ENCODE measurements at places on chromosomes 5 and 9.

GRCh38 chr5:154451957-154452356 is 6.2 kb downstream of the SAP30L start:
- DNase-seq: no peak

DNA sequence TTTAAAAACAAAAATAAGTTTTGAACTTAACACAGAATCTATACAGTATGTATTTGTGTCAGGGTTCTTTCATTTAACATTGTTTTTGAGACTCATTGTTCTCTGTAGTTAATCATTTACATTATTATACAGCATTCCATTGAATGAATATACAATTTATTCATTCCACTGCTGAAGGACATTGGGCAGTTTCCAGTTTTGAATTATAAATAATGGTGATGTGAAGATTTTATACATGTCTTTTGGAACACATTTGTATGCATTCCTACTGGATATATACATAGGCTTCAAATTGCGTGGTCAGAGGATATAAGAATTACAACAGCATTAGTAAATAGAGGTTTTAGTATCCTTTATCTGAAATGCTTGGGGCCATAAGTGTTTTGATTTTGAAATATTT is 72.0 kb downstream of the CEP120 start:
- no peak for DNase-seq

GRCh38 chr5:95901676-95902627 is 59.7 kb downstream of the ELL2 start:
- no peak for DNase-seq

DNA sequence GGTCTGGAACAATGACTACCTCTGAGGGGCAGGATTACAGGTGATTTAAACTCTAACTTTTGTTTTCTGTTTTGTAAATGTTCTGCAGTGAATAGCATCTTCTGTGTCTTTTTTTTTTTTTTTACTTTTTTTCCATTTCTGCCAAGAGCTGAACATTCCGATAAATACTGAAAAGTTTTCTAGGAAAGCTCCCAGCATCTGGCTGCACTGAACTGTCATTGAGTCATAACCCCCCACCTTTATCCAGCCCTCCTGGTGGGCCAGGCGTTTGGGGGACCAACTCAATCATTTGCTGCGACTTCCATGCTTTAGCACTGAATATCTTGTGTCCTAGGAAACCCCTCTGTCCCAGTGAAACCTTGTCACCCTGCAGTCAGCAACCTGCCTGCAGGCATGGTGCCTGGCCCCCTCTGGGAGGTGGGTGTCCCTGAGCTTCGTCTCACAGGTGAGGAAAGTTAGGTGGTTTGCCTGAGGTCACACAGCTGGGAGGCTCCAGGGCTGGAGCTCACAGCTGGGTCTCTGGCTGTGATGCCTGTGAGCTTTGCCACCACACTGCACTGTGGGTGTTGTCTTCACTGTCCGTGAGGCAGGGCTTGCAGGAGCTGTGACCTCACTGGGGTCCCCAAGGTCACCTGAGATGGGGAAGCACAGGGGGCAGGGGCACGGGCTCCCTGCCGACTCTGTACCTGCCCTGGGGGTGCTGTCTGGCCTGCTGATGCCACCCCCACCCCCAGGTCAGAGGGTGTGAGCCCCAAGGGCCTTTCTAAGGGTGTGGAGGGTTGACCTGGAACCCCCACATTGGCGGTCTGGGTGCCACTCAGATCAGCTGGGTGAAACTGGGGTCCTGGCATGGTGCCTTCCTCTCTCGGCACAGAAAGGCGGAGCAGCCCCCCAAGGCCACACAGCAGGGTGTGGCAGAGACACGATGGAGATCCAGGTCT is 14.1 kb downstream of the PLPP7 start:
- no peak for DNase-seq

DNA sequence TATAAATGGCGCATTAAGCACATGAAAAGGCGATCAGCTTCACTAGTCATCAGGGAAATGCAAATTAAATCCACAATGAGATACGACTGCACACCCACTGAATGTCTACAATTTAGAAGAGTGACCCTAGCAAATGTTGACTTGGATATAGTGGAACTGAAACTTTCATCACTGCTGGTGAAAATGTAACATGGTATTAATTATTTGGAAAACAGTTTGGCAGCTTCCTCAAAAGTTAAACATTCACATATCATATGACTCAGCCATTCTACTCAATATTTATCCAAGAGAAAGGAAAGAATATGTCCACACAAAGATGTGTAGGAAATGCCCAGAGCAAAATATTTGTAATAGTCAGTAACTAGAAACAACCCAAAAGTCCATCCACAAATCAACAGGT is 146.5 kb downstream of the LPAR1 start:
- no peak for DNase-seq

DNA sequence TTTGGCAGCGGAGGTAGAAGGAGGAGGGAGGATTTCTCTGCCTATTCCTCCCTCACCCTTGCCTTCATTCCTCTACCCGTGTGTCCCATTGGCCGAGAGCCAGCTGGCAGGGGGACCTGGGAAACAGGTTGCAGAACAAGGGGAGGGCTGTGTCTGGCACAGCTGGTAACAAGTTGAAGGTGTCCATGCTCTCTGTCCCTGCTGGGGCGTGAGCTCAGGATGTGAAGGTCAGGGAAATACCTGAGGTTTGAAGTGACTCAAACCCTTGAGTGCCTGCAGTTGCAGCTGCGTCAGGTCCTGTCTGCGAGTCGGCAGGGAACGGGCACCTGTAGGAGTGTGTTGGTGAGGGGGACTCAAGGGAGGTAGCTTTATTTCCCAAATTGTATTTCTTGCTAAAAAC is 16.2 kb downstream of the MIGA2 start:
- no peak for DNase-seq

- no peak for DNase-seq
Measured at GRCh38 chr9:90325913-90326653, 316.5 kb downstream of the DIRAS2 start.

DNA sequence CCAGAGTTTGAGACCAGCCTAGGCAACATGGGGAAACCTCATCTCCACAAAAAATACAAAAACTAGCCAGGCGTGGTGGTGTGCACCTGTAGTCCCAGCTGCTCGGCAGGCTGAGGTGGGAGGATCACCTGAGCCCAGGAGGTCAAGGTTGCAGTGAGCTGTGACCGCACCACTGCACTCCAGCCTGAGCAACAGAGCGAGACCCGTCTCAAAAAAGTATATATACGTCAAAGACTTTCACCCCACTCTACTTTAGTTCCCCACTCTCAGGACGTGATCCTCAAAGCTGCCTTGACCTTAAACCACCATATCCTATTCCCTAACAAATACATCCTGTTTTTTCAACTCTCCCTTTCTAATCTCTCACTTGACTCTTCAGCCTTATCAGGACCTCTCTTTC is 41.0 kb downstream of the PCDHGC5 start:
- no peak for DNase-seq

GRCh38 chr9:109759589-109759988 is 20.4 kb upstream of the PALM2AKAP2 start:
- DNase-seq: no peak

- no peak for DNase-seq
Measured at GRCh38 chr5:144089401-144090021, 80.9 kb downstream of the YIPF5 start.

GRCh38 chr9:93458712-93459111 is 5.3 kb upstream of the FAM120AOS start:
- DNase-seq: no peak

GRCh38 chr9:129256959-129257713 is 79.1 kb upstream of the IER5L start:
- no peak for DNase-seq

- no peak for DNase-seq
Measured at GRCh38 chr9:89746385-89747116, 141.7 kb downstream of the GADD45G start.

DNA sequence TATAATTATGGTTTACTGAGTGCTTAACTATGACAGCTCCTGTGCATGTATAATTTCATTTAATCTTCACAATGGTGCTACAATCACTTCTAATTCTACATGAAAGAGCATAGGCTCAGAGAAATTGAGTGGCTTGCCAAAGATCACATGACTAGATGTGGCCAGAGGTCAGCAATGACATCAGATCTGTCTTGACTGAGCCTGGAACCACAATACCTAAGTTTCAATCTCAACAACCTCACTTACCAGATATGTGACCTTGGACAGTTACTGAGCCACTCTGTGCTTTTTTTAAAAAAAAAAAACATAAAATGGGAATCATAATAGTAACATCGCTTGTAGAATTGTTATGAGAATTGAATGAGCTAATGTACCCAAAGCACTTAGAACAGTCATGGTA is 130.7 kb downstream of the TRIM32 start:
- DNase-seq: no peak

DNA sequence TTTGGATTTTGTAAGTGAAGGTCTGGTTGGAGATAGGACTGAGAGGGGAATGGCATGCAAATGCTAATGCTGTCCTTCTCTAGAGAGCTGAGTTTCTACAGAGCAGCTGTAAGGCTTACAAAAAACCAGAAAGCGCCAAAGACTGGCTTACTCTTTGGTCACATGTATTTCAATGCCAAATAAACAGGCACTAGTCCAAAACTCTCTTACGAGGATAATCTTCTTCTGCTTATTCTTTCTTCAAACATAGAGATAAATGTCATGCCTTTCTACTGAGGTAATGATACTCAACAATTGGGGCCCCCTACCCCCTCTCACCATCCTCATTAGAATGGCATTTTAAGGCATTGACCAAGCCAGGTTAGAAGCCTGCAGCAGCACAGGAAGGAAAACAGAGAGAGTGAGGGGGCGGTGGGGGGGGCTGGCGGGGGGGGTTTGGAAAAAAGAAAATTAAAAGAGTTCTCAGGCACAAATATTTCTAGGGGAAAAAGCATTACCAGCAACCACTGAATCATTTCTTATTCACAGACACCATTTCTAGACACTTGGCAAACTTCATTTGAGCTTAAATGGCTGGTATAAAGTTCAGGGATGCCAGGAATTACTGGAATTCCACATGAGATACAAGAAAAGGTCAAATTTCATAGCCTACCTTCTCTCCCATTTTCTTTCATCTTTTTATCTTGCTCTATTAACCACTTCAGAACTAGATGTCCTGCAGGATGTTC is 34.0 kb downstream of the PUM3 start:
- DNase-seq: no peak

DNA sequence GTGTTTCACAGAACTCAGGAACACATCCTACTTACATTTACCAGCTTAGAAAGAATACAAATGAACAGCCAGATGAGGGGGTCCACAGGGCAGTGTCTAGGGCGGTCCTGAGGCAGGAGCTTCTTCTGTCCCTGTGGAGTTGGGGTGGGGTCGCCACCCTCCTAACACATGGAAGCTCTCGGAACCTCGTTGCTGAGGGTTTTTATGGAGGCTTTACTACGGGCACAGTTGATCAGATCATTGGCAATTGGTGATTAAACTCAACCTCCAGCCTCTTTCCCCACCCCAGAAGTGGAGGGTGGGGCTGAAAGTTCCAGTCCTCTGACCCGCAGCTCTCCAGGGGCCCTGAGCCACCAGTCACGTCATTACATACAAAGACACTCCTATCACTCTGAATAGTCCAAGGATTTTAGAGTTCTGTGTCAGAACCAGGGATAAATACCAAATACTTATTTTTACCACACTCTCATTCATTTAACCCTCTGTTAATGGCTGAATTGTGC is 156.9 kb downstream of the COL23A1 start:
- DNase-seq: no peak

DNA sequence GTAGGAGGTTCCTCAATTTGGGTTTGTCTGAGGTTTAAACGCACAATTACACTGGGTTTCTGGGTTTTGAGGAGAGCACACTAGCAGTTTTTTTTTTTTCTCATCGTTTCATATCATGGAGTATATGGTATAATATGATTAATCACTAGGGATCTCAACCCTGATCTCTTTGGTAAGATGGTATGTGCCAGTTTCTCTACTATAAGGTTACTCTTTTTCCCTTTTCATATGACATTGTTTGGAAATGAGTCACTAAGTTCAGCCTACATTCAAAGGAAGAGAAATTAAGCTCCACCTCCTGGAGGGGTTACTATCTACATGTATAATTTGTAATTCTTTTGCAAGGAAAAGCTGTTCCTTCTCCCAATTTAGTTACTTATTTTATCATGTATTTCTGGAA is 35.2 kb downstream of the MTRR start:
- no peak for DNase-seq

- no peak for DNase-seq
Measured at GRCh38 chr5:168672016-168672415, 92.8 kb upstream of the PANK3 start.

DNA sequence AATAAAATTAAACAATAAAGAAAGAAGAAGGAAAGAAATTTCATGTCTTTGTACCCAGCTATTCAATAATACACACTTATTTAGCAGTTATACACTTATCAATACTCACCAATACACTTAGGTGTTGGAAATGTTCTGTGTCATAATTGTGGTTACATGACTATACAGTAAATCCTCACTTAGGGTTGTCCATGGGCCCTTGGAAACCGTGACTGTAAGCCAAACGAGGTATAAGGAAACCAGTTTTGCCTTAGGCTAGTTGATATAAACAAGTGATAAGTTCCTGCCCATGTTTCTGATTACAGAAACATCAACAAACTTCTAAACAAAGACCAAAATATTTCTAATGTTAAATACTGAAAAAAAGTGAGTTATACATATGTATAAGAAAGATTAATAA is 10.0 kb upstream of the SLCO4C1 start:
- no peak for DNase-seq

GRCh38 chr5:52759331-52759730 is 28.4 kb upstream of the ITGA1 start:
- no peak for DNase-seq

GRCh38 chr9:130124085-130124860 is 47.9 kb upstream of the NCS1 start:
- no peak for DNase-seq

- no peak for DNase-seq
Measured at GRCh38 chr9:104104360-104104759, 10.3 kb downstream of the SMC2 start.

- DNase-seq: no peak
Measured at GRCh38 chr9:126459965-126460843, 133.6 kb downstream of the MVB12B start.

DNA sequence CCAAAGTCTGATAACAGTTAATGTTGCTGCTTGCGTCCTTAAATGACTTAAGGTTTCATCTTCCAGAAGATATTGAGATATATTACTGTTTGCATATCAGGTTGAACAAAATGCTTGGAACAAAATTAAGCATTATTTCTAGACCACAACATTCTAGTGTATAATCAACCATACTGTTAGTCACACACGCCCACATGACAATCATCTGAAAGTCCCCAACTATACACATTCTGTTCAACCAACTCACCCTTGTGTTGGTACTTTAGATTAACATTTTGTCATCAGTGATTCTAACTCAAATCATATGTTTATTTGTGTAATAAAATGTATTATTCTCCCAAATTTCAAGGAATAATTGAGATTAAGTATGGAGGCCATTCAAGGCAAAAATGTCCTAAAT is 47.3 kb downstream of the LURAP1L start:
- no peak for DNase-seq

GRCh38 chr9:119677811-119678505 is 308.7 kb upstream of the BRINP1 start:
- DNase-seq: no peak

DNA sequence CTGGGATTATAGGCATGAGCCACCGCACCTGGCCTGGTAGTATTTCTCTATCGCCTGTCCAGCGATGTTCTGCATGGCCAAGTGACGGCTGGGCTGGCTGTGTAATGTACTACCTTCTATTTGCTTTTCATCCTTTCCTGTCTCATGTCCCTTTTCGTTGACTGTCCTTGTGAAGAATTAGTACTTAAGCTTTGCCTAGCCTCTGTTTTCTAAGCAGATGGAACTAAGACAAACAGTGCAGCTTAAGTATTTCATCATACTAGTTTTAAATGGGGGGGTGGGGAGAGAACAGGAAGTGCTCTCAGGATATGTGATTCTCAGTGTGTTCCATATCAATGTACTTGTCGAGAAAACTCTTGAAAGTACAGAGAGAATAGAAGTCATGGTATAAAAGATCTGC is 31.7 kb upstream of the CCL21 start:
- DNase-seq: no peak

Data from stimulated activated CD8-positive, alpha-beta memory T cell treated with anti-CD3 and anti-CD28 coated beads, Interleukin-4, amount 100 ng/mL, for 1 hour (primary cell).